NCI-H748 treated with DMSO at 0.1 percent for 48 hours (cell line): ENCODE measurements at places on chromosomes 1 and 21.

GRCh38 chr1:3121401-3122210 lies 52.6 kb downstream of the PRDM16 start:
- no peak for DNase-seq

GRCh38 chr1:159866066-159866465 lies 3.6 kb upstream of the VSIG8 start:
- no peak for DNase-seq

GRCh38 chr1:23772049-23772853 lies 6.0 kb upstream of the PITHD1 start:
- peak; percentile 15 for DNase-seq

GRCh38 chr1:178495158-178495557 lies 1.6 kb downstream of the CLEC20A start:
- no peak for DNase-seq

DNA sequence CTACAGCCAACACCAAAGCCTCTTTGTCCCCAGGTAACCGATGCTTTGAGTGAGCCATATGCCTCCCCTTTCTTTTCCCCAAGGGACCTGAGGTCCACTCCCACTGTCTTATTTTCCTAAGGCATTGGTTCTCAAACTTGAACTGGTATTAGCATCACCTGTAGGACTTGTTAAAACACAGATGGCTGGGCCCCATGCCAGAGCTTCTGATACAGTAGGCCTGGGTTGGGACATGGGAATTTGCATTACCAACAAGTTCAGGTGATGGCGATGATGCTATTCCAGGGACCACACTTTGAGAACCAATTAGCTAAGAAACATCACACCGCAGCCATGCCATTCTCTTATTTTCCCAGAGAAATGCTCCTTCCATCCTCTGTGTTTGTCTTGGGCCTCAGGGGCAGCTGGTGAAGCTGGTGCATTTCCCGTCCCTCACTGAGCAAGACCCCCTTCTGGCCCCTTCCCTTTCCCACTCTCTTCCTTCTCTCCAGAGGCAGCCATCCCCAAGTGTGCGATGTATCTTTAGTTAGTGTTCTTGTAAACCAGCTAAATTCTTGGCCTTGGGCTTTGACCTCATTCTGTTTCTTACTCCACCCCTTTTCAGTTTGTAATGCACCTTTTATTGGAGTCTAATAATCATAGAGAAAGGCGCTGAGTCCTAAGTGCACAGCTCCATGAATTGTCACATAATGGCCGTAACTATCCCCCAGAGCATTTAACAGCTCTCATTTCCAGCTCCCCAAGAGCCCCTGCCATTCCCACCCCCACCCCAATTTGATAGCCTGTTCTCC lies 14.2 kb upstream of the TTC22 start:
- no peak for DNase-seq

GRCh38 chr1:116706123-116706522 lies 38.6 kb upstream of the IGSF3 start:
- peak; percentile 27 for DNase-seq

DNA sequence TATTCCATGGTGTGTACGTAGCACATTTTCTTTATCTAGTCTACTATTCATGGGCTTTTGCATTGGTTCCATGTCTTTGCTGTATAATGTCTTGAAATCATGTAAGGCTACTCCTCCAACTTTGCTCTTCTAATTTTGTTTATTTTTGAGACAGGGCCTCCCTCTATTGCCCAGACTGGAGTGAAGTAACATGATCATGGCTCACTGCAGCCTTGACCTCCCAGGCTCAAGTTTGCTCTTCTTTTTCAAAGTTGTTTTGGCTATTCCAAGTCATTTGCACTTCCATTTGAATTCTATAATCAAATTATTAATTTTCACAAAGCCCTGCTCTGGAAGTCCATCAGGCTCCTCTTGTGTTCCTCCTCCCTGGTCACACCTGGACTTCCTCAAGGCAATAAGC lies 90.2 kb upstream of the SGIP1 start:
- DNase-seq: no peak

DNA sequence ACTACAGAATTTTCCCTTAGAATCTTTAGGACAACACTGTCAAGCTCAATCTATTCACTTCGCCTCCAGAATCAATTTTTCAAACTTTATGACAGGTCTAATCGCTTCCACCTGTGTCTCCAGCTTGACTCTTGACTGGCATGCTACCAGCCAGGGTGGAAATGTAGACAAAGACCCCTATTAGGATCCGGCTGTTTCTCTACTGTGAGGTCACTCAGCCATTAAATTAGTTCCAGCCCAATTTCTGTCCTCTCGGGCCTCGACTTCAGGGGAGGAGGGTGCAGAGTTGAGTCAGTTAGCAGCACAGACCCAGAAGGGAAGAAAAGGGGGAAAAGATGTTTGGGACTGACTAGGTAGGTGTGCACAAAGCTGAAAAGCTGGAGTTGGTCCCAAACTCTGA lies 78.5 kb downstream of the HLCS start:
- no peak for DNase-seq

DNA sequence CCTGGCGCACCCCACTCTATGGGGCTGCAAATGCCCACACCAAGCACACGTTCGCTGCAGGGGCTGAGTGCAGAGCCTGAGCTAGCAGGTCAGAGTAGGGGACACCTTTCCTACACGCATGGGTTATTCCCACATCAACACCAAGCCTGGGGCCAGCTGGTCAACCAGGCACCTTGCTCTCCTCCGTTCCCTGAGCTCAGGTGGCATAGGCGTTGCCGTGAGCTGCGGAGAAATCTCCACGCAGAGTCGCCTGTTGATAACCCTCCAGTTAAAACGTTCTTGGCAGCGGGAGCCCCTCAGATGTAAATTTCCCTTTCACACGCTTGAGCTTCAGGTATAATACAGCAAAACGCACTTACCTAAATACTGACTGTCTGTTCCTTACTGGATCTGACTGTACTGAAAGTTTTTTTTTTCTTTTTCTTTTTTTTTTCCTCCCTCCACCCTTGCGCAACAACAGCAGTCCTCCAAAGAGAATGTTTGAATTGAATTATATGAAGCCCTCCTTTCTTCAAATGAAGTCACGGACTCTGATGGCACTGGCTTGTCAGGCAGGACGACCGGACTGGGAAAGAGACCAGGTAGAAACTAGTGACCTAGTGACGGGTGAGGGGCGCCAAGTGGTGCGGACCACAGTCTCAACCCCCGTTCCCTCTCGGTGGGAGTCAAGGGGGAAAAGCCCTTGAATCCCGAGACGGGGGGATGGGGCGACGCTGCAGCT lies 2.1 kb downstream of the BRINP3 start:
- DNase-seq: no peak

DNA sequence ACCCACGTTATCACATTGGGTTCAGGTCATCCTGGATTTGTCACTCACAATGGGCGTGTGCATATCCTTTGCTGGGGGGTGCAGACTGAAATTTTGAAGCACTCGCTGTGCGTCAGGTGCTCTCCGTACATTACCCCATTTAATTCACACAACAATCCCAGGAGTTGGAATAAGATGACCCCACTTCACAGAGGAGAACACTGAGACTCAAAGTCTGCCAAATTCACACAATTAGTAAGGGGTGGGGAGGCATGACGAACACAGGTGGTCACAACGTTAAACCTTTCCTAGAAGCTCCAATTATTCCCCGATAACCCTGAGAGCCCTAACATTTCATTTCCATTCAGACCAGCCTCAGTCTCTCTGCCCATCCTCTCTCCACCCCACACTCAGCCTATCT lies 3.8 kb upstream of the S100A2 start:
- no peak for DNase-seq

- DNase-seq: no peak
These were observed 34.2 kb downstream of the SYF2 start for GRCh38 chr1:25197982-25198662.

- DNase-seq: no peak
These were observed 934.7 kb downstream of the PLA2G4A start for GRCh38 chr1:187763465-187763864.

DNA sequence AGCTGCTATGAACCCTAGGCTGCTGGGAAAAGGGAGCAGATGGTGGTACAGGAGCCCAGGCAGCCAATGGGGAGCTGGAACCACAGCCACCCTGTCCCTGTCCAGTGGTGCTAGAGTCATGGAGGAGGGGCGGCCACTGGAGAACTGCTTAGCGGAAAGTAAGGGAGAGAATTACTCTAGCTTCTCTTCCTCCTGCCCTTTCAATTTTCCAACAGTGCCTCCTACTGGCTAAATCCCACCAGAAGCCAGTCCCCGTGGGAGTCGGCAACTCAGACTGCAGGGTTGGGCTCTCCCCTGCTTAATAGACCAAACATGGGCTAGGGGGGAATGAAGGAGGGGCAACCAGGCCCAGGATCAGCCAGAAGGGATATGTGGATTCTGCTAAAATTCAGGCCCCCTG lies 154.5 kb downstream of the ACTL8 start:
- no peak for DNase-seq

- DNase-seq: no peak
These were observed 95.9 kb upstream of the GALNT2 start for GRCh38 chr1:229971141-229971540.

DNA sequence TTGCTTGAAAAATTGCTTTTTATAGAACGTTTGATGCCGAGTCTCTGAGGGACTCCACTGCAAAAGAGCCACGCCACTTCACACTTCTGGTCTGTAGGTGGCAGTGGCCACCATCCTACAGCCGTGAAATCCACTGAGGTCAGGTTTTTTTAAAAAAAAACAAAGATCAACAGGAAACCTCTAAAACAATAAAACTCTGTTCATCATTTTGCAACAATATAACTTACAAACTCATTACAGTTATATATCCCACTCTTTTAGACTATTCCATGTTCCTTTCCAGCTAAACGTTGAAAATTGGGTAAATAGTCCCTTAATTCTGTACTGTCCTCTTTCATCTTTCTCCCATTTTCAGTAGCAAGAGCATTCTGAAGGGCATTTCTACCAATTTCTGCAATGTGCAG lies 64.6 kb upstream of the FMN2 start:
- peak; percentile 4 for DNase-seq

GRCh38 chr1:202967684-202968281 lies 726 bp upstream of the CYB5R1 start:
- DNase-seq: peak; percentile 9

DNA sequence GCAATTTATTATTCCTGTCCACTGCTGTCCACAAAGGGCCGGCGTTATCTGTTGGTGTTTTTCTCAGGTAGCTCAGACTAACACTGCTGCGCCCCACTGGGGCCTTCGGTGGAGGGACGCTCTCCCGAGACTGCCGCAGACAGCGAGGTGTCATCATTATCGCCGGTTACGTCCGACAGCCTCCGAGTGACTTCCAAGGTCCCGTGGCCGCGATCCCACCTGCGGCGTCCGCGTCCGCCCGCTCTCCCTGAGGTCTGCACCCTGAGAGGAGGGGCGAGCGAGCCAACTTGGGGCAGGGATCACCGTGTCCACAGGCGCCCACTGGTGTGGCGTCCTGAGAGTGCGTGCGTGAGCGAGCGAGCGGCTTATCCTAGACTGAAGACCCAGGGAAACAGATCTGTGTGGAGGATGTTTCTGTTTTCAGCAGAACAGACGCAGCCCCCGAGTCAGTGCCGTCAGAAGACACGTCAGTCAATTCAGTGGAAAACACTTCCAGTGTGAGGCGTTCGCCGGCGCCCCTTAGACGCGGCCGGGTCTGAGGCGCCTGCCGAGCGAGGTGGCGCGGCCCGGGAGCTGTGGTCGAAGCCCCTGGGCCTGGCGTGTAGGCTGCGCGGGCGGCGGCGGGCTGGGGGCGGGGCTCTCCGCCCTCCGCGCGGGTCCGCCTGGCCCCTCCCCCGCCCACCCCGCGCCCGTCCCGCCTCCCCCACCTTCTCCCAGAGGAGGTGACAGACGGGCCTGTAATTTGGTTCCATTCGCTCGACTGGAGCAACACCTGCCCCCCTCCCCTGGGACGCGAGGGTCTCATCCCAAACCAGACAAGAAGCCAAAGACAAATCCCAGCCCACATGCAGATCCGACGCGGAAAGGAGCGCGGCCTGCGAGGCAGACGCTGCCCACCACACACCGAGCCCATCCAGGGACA lies 12.6 kb downstream of the NHLH2 start:
- DNase-seq: peak; percentile 13

DNA sequence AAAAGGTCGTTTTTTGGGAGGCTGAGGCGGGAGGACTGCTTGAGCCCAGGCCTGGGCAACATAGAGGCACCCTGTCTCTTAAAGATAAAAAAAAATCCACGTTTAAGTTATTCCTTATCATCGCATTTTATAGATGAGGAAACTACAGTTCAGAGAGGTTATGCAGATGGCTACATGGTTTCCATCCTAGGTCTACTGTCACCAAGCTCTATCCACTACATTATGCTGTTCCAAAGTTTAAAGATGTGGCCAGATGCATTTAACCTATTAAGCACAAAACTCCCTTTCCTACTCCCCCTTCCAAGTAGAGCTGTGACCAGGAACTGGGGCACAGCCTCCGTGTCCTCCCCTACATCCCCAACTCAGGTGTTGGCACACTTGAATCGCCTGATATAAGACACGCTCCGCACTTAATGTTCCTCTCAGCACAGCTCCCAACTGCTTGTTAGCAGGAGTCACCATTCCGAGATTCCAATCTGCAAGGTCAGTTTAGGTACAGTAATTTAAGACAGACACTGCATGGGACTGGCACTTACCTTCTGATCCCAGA lies 1.3 kb downstream of the TAF5L start:
- DNase-seq: peak; percentile 22

- peak; percentile 69 for DNase-seq
These were observed 1.5 kb downstream of the KNCN start for GRCh38 chr1:46549697-46550681.

DNA sequence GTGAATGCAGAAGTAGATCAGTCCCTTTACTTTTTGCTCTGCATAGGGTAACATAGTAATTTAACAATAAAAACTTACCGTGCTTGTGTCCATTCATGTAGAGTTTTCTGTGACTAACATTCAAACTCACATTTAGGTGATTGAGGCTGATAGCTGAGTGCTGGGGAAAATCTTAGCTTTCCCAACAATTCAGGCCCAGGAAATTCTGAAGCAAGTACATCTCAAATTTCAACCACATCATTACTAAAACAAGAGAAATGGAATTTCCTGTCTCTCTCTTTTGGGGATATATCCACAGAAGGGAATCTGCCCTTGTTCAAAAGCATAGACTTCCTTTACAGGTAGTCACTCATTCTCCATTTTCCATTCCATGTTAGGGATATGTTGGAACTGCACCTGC lies 33.1 kb upstream of the C1orf146 start:
- no peak for DNase-seq

- no peak for DNase-seq
These were observed 18.9 kb upstream of the MEAF6 start for GRCh38 chr1:37533317-37534093.

- DNase-seq: no peak
These were observed 83.5 kb downstream of the SPATA46 start for GRCh38 chr1:162293073-162293692.

DNA sequence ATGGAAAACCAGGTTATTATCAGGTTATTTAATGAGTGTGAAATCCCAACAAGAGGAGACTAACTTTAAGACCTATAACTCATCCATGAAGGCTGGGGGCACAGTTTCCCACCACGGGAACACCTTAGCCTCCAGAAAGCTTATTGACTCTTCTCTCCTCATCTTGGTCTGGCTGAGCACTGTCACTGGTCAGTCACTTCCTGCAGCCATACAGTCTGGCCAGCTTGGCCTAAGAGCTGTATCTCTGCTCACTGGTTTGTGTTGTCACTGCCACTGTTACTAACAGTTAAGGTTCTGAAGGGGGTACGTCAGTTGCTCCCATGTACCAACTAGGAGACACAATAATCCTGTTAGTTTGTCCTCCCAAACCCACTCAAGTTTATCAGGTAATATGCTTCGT lies 16.7 kb upstream of the DDAH1 start:
- no peak for DNase-seq
